Femur (tissue), 1 donor: ENCODE measurements at places on chromosomes 2 and 18.

GRCh38 chr18:11042247-11042646 is 107.1 kb downstream of the PIEZO2 start:
- no peak for DNase-seq

- DNase-seq: peak; percentile 20
Measured at GRCh38 chr2:85813211-85813981, 59.6 kb downstream of the ATOH8 start.

GRCh38 chr2:10892796-10893350 is 18.9 kb upstream of the KCNF1 start:
- DNase-seq: no peak

- no peak for DNase-seq
Measured at GRCh38 chr18:62898359-62898758, 183.0 kb downstream of the PHLPP1 start.

- peak; percentile 41 for DNase-seq
Measured at GRCh38 chr2:217846321-217846743, 156.5 kb downstream of the TNS1 start.

- peak; percentile 42 for DNase-seq
Measured at GRCh38 chr2:38128653-38129052, 52.7 kb upstream of the CYP1B1 start.

- no peak for DNase-seq
Measured at GRCh38 chr2:207139552-207139951, 26.2 kb downstream of the KLF7 start.

- DNase-seq: no peak
Measured at GRCh38 chr2:2044269-2045057, 286.6 kb downstream of the MYT1L start.

- peak; percentile 69 for DNase-seq
Measured at GRCh38 chr18:56321470-56321869, 316.9 kb downstream of the TXNL1 start.

DNA sequence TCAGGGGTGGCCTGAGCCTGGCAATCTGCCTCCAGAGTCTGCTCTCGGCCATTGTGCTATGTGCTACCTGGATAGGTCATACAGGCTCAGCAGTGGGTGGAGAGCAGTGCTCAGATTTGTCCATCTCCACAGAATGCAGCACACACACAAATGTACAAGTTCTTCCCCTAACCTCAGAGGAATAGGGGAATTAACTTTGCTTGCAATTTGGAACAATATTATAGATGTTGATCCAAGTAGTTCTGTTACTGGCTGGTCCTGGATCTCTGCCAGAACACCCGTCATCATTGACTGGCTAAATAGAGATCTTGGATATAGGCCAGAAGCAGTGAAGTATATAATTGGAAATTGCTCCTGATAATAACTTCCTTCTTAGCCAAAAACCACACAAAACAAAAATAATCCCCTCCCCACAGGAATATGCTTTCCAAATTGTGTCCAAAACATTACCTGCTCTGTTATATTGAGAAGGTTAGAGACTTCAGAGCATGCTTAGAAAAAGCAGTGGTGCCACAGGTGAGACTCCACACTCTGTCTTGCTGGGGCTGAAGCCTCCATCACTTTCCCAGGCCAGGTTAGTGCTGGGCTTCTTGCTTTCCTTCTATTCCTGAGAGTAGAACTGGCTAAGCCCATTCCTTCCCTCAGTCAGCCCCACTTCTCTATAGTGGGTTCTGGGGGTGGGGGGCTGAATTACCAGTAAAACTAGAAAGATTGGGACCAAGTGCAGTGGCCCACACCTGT is 38.8 kb downstream of the NCAPH start:
- DNase-seq: peak; percentile 50

GRCh38 chr2:27095745-27096651 is 9.4 kb downstream of the KHK start:
- DNase-seq: peak; percentile 75

GRCh38 chr18:44821924-44822323 is 141.2 kb downstream of the SETBP1 start:
- no peak for DNase-seq

DNA sequence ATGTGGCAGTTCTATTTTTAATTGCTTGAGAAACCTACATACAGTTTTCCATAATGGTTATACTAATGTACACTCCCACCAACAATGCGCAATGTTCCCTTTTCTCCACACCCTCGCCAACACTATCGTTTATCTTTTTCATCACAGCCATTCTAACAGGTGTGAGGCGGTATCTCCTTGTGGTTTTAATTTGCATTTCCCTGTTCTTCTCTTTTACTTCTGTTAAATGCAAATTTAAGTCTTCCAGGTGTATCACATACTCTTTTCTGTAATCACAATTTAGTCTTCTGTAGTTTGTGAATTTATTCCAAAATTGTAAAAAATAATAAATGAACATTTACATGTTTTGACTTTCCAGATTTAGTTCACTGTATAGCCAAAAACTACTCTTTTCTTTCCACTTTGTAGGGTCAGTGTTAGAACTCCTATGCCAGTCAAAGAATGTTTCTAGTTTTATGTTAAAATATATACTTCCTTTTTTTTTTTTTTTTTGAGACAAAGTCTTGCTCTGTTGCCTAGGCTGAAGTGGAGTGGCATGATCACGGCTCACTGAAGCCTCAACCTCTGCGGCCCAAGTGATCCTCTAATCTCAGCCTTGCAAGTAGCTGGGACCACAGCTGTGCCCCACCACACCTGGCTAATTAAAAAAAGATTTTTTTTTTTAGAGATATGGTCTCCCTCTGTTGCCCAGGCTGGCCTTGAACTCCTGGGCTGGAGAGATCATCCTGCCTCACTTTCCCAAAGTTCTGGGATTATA is 15.4 kb upstream of the ACYP2 start:
- no peak for DNase-seq

DNA sequence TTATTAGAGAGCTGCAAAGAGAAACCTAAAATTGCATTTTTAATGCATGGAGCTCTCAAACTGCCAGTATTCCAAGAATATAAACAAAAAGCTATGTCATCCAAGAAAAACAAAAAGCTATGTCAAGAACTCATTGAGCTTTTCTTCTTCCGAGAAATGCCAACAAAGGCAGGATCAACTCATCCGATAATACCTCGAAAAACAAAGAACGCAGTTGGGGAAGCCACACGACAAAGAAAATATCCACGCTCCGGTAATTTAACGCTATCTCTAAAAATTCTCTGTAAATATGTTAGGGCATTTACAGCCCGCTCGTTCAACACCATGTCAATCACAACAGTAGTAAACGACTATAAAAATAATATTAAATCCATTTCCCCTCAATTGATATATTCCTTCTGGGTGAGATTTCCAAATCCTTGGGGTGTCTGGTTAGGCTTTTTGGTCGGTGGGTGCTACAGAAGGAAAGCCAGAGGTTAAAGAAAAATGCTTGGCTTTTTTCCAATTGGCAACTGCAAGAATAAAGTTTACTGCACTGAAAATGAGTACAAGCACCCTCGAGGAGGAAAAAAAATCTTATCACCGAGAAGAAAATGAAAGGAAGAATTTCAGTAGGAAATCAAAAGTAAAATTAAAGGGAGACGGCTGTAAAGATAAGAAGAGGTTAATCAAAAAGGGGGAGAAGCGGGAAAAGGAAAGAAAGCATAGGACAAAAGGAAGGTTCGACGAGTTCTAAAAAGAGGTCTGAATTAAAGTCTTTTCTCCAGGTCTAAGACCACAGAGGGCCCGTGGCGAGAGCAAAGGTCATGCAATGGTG is 856 bp downstream of the TIA1 start:
- no peak for DNase-seq

DNA sequence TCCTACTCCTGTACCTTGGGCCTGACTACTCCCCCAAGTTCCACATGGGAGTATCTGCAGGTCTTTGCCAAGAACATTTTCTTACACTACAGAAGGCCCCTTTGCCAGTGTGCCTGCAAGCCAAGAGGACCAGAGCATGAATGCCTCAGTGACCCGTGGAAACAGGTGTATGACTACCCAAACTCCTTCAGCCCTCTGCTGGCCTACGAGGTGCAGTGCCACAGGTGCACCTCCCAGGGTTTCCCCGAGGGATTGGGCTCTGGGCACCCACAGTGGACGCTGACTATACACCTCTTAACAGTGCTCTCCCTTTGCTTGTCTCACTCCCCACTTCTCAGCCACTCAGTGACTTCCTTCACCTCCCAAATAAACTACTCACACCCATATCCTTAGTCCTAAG is 91.4 kb downstream of the COL6A3 start:
- DNase-seq: no peak

DNA sequence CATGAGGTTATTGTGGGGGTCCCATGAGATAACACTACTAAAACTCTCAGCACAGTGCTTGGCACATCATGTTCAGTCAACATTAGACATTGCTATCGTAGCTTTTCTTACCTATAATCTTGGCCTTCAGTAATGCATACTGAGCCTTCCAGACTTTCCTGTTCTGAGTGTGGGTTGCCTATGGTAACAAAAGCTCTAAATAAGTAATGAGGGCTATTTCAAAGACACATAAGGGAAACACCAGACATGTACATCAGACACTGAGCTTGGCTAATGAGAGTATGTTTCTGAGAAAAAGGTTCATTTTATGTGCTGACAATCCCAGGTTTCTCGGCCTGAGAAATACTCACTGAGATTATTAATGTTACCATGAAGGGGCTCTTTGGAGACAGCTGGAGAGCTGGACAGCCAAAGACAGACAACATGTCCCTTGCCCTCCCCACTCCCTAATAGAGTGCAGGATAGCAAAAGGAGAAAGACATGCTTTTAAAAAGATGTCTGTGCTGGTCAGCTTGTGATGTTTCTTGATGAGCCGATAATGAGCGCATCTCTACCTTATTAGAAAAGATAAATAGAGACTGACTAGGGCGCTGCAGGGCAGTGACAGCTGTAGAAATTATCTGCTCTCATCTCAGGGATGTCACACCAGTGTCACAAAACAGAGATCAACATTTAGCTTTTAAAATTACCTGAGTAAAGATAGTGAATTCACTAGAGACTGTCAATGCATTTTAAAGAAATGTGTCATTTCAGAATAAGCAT is 25.4 kb downstream of the POLE4 start:
- DNase-seq: no peak

DNA sequence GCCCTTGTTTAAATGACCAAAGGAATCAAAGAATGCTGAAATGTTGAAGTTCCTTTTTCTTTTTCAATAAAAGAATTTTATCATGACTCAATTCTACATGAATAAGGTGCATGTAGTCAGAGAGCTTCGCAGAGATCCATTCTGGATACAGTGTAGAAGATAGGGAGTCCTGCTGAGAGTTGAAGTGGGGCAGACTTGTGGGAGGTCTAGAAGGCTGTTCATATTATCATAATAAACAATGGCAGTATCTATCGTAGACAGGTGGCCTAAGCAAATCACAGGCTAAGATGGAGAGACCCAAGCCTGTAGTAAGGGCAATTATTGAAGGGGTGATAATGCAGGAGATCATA is 1322.0 kb upstream of the CELF4 start:
- DNase-seq: no peak

GRCh38 chr2:96197546-96198255 is 10.9 kb downstream of the STARD7 start:
- no peak for DNase-seq

GRCh38 chr2:43453179-43454170 is 142.4 kb downstream of the THADA start:
- peak; percentile 63 for DNase-seq

DNA sequence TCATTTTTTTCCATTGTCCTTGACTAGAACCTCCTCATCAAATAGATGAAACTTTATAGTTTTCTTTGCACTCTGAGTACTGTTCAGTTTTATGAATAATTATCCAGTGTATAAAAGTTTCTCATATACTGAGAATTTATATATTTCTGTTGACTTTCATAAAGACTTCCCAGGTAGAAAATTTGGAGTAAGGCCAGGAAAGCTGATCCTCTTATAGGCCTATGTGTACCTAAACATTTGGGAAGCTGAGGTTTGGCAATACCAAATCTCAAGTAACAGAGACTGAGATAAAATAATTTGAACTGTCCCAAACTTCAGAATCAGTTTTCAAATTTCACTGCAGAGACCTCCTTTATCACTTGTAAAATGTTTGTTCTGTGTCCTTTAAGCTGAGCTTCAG is 43.4 kb downstream of the CCDC102B start:
- DNase-seq: no peak

DNA sequence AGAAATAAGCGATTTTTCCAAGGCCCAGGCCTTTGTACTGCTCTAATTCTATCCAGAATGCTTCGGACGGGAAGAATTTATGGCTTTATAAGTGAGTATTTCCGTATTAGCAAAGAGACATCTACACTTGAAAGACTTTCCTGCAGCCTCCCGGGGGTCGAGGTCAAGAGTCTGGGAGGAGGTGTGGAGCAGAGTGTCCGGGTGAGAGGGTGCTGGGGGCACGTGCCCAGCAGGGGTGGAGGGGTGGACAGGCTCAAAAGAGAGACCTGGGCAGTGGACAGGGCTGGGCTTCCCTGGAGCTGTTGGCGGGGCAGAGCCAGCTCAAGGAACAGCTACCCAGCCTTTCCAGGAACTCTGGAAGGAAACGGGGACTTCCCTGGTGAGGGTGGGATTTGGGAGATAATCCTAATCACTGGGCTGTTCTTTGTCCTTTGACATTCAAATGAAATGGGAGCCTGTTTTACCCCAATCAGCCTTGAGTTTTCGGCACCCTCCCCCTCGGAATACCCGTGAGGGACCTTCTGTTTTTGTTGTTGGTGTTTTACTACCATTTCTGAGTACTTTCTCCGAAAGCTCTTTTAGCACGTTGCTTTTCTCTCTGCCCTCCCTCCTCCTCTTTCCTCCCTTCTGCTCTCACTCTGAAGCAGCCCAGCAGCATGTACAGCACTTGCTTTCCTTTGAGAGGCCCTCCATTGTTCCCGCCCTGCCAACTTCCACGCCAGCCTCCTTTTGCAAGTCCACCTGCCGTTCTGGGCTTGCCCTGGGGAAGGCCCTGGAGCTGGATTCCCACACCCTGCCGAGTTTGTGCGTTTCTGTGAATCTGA is 164.7 kb downstream of the AGAP1 start:
- DNase-seq: peak; percentile 43

DNA sequence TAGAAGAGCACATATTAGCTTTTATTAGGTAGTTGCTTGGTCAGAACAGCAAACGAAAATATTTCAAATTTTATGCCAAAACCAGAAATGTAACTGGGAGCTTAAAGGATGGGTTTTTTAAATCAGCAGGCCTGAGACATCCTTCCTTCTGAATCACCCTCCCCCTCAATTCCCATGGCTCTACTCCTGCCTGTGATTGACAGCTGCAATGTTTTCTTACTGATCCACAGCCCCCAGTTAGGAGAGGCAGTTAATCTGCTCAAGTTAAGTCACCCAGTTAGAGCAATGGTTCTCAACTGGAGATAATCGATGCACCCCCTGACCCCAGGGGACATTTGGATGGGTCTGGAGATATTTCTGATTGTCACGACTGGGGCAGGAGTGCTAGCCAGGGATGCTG is 24.9 kb downstream of the KCTD18 start:
- no peak for DNase-seq
